ENCODE measurements at places on chromosomes 2 and 18. TPM values are rescaled to one million over a fixed set of nuclear protein-coding genes. Genes with fewer than 3 reads are reported as not detected.

The ANKRD29 gene
- 0.11 TPM for total RNA-seq

The BCS1L gene
- total RNA-seq: 13.0 TPM

The SPHKAP gene
- not detected for total RNA-seq

The POU3F3 gene
- total RNA-seq: not detected

The GPAT2 gene
- 1.2 TPM for total RNA-seq

The OSBPL1A gene
- 33.9 TPM for total RNA-seq

The ZC3H6 gene
- total RNA-seq: 7.1 TPM

The B3GNT7 gene
- total RNA-seq: 0.65 TPM

The TUBA3E gene
- total RNA-seq: 0.22 TPM

The TWSG1 gene
- 78.8 TPM for total RNA-seq

The GALM gene
- 10.6 TPM for total RNA-seq

The BOLL gene
- not detected for total RNA-seq

The GDF7 gene
- total RNA-seq: under 0.01 TPM
